Activated CD8-positive, alpha-beta T cell treated with anti-CD3 and anti-CD28 coated beads for 36 hours (primary cell): ENCODE measurements at places on chromosomes 12 and 14. TPM values are rescaled to one million over a fixed set of nuclear protein-coding genes. Genes with fewer than 3 reads are reported as not detected.
A peak's percentile ranks its signal among the peaks of the same experiment; 100 is the strongest.

DNA sequence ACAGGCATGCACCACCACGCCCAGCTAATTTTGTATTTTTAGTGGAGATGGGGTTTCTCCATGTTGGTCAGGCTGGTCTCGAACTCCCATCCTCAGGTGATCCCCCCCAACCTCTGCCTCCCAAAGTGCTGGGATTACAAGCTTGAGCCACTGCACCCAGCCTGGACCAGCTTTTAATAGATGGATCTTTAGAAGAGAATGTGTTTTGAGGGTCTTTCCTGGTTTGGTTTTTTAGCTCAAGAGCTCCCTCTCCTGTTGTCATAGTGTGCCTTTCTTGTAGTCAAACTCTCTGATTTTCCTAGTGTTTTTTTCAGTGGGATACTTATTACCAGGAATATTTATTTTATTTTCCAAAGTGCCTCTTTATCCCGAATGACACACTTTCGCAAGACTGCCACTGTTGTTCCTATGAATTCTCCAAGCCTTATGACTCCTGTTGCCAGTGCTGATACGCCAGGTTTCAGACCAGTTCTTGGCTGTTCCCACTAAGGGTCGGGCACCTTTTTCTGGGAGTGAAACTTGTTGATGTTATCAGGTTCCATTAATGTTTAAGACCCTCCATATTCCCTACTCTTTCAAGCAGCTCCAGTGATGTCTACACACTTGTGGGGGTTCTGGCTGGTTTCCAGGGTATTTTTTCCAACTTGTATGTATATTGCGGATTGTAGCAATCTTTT is 31.5 kb upstream of the LIMA1 start:
- no peak for DNase-seq

DNA sequence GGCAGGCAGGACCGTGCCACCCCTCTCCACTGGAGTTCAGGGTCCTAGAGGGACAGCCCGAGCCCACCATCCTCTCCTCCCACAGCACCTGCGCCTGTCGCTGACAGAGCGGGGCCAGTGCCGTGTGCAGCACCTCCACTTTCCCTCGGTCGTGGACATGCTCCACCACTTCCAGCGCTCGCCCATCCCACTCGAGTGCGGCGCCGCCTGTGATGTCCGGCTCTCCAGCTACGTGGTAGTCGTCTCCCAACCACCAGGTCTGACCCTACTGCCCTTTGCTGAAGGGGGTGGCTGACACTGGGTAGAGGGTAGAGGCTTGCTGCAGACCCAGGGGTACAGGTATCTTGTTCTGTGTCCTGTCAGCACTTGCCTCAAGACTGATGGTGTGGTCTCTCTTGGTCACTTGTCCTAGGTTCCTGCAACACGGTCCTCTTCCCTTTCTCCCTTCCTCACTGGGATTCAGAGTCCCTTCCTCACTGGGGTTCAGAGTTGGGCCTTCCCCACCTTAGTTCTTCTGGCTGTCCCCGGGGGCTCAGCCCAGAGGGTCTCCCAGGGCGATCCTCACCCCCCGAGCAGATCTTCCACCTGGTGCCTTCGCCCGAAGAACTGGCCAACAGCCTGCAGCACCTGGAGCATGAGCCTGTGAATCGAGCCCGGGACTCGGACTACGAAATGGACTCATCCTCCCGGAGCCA is 42.0 kb downstream of the SH2B3 start:
- DNase-seq, result no peak

- no peak for DNase-seq
Observed at GRCh38 chr12:119409043-119409442, 74.5 kb downstream of the CCDC60 start.

The TDRD9 gene
- 1.2 TPM for total RNA-seq

GRCh38 chr14:103002578-103003350 is 54.6 kb downstream of the CDC42BPB start:
- no peak for DNase-seq

The ZDHHC22 gene
- not detected for total RNA-seq

GRCh38 chr12:116136340-116136739 is 141.2 kb downstream of the MED13L start:
- peak; percentile 45 for DNase-seq

The DTX1 gene
- total RNA-seq, result 3.4 TPM

The ART4 gene
- not detected for total RNA-seq

GRCh38 chr14:73358187-73358586 is 100.2 kb downstream of the NUMB start:
- no peak for DNase-seq

- no peak for DNase-seq
Observed at GRCh38 chr14:22808388-22809209, 6.6 kb downstream of the SLC7A7 start.

DNA sequence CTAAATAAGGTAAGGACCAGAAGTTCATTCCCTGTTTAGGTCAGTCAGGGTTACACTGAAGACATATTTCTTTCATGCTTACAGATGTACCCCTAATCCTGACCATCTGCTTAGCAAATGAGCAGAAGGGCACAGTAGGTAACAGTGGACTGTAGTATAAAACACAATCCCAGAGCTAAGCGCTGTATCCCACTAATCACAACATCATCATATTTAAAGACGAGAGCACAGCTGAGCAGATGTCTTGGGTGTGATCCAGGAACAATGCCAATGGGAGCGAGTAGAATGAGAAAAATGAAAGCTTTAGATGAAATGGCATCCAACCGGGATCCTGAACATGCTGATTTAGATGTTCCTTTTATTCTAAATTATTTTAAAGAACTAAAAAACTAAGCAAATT is 213.4 kb downstream of the CCER1 start:
- no peak for DNase-seq

GRCh38 chr12:43306066-43306465 is 245.9 kb downstream of the ADAMTS20 start:
- DNase-seq, result no peak

GRCh38 chr12:101931498-101932326 is 54.3 kb downstream of the DRAM1 start:
- no peak for DNase-seq

GRCh38 chr14:76917745-76918255 is 91.6 kb downstream of the LRRC74A start:
- DNase-seq, result no peak

- DNase-seq, result peak; percentile 66
Observed at GRCh38 chr14:51776102-51776894, 84.1 kb upstream of the GNG2 start.

DNA sequence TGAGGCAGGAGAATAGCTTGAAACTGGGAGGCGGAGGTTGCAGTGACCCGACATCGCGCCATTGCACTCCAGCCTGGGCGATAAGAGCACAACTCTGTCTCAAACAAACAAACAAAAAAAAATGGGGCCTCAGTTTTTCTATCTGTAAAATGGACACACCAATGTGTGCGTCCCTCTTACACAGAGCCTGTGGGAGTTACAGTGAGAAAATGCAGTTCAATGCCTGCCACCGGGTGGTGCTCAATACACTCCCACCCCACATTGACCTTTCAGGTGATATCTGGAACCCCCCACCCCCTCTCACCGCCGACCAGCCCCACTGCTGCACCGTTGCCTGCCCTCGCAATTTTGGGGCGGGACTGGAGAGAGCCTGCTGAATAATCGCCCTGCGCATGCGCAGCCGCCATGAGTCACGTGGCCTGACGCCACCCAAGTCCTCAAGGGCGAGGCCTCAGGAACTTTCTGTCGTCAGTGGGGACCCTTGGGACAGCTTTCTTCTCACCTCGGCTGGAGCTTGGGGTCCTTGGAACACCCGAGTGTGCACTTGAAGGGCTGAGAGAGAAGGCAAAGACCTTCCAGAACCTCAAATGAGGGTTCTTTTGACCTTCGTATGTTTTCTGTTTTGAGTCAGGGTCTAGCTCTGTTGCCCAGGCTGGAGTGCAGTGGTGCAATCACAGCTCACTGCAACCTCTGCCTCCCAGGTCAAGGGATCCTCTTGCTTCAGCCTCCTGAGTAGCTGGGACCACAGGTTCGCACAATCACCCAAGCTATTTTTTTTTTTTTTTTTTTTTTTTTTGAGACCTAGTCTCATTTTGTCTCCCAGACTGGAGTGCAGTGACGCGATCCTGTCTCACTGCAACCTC is 14.6 kb upstream of the CABP1 start:
- DNase-seq, result peak; percentile 68

The SLC17A8 gene
- total RNA-seq, result not detected

The TAS2R14 gene
- total RNA-seq, result 0.97 TPM

- DNase-seq, result no peak
Observed at GRCh38 chr12:99284161-99284560, 363.4 kb upstream of the GARIN6 start.

GRCh38 chr14:93160353-93160801 is 24.3 kb downstream of the MOAP1 start:
- peak; percentile 38 for DNase-seq

- DNase-seq, result peak; percentile 12
Observed at GRCh38 chr14:90721619-90722305, 94.5 kb downstream of the TTC7B start.

GRCh38 chr14:84610086-84610485 is 919.9 kb upstream of the FLRT2 start:
- DNase-seq, result no peak

GRCh38 chr14:99418242-99418641 is 62.4 kb downstream of the SETD3 start:
- DNase-seq, result no peak

The TMEM19 gene
- 16.5 TPM for total RNA-seq

- no peak for DNase-seq
Observed at GRCh38 chr12:40011775-40012129, 94.1 kb downstream of the SLC2A13 start.

- no peak for DNase-seq
Observed at GRCh38 chr14:71060825-71061455, 153.7 kb downstream of the PCNX1 start.

DNA sequence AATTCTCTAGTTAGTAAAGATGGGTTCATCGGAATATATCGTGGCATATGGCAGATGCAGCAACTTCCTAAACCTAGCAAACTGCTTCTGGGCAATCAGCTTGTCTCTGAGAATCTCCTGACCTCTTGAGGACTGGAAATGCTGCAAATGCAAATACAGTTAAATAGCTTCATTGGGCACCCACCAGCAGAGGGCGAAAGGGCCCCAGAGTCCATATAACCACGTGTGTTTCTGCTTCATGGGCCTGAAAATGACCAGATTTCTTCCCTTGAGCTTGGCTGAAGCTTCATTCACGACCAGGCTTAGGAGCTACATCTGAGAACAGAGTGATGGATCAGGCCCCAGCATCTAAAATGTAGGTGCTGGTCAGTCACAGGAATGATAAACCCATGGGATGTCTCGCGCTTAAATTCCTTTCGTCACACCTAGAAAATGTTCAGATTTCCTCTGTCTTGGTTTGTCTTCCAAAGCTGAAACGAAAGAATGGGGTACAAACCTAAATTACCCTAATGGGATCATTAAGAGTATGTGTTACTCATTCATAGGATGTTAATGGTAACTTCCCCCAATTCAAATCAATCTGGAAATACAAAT is 1482.5 kb upstream of the TMEM132C start:
- peak; percentile 48 for DNase-seq

GRCh38 chr12:123160801-123161487 is 10.1 kb upstream of the PITPNM2 start:
- no peak for DNase-seq

The RHOF gene
- 108 TPM for total RNA-seq

GRCh38 chr14:58565832-58566231 is 71.9 kb upstream of the DACT1 start:
- no peak for DNase-seq

GRCh38 chr14:24692382-24693352 is 58.7 kb upstream of the GZMB start:
- peak; percentile 77 for DNase-seq

DNA sequence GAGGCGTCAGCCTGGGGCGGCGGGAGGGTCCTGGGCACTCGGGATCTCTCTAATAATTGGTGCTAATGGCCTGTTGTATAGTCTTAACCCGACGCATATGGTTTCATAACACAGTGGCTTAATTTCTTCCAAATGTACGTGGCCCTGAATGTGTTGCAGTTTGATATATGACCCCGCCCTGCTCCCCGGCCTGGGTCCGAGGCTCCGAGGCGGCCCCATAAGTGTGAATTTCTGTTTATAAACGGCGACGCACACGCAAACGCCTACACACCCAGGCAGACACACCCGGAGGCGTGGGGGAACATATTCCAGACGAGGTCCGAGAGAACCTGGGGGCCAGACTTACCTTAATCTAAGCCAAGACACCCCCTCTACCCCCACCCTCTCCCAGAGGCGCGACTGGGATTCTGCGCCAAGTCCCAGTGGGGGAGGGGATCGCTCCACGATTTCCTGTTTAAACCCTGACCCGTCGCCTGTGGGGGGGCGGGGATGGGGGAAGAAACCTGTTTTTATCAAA is 9.7 kb upstream of the HOXC6 start:
- no peak for DNase-seq

DNA sequence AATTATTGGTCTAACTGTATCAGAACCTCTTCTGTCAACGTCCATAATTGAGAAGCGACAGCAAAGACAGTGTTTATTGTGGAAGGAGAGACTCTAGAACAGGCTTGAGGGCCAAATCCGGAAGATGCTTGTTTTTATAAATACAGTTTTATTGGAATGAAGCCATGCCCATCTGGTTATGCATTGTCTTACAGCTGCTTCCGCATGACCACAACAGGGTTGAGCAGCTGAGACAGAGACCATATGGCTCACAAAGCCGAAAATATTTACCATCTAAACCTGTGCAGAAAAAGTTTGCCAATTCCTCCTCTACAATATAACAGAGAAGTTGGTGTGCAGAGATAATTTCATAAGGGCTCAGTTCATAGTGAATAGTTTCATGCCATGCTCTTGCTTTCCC is 24.5 kb downstream of the PRKAB1 start:
- DNase-seq, result no peak

The P2RX7 gene
- 3.6 TPM for total RNA-seq

DNA sequence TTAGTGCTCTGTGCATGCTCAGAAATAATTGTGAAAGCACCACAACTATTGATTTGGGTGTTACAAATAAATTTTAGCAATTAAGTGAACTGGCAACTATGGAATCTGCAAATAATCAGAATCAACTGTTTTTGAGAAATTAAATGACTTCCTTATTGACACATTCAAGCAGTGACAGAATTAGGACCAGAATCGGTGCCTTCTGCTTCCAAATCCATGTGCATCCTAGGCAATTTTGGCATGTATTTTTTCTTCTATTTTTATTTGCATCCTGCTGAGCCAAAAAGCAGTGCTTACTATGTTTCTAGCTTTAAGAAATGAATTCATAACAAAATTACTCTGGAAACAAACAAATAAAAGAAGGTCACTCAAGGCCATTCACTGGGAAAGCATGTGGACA is 408.2 kb downstream of the GXYLT1 start:
- DNase-seq, result no peak

DNA sequence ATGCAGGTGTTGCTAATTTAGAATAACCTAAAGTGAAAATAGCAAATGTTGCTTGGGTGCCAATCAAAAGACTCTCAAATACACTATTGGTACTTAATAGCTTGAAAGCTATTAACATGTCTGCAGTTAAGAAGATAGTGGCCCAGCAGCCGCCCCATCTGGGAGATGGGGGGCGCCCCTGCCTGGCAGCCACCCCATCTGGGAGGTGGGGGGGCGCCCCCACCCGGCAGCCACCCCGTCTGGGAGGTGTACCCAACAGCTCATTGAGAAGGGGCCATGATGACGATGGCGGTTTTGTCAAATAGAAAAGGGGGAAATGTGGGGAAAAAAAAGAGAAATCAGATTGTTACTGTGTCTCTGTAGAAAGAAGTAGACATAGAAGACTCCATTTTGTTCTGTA is 923.1 kb upstream of the MDGA2 start:
- no peak for DNase-seq

GRCh38 chr12:110865521-110865920 is 18.7 kb downstream of the CCDC63 start:
- no peak for DNase-seq
